ENCODE measurements at places on chromosomes 12 and 14.

GRCh38 chr12:52380271-52380694 is 5.2 kb downstream of the KRT84 start:
- DNase-seq, result no peak

DNA sequence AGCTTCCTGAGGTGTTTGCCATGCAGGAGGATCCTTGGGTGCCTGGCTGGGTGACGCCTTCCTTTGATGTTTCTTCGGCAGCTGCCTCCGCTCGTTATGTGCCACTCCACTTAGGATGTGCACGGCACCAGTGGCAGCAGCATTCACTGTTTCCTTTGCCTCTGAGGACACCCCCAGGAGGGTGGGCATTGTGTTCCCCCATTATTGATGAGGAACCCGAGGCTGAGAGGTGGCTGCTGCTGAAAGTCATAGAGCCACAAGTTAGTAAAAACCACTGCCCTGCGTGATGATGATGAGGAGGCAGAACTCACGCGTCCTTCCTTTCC is 41.2 kb downstream of the EP400 start:
- no peak for DNase-seq

- DNase-seq, result no peak
These were observed 665.6 kb downstream of the C12orf50 start for GRCh38 chr12:87363497-87364084.

- DNase-seq, result no peak
These were observed 116.0 kb downstream of the TSPAN9 start for GRCh38 chr12:3193131-3193530.

GRCh38 chr14:49622022-49622607 is 1.5 kb downstream of the MGAT2 start:
- no peak for DNase-seq

DNA sequence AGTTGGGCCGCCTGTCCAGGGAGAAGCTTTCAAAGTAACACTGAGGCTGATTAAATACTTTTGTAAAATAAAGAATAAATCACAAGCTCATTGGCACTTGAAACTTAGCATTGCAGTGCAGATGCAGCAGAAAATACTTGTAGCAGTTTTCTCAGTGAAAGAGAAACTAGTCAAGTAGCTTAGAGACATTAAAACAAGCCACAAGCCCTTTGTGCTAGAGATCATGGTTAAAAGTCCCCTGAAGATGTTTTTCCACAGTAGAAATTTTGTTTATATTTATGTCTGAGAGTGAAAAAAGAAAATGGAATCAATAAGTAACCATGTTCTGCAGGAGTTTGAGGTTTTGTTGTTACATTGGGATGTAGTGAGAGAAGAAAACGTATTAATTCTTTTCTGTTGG is 5.9 kb downstream of the PSEN1 start:
- no peak for DNase-seq

DNA sequence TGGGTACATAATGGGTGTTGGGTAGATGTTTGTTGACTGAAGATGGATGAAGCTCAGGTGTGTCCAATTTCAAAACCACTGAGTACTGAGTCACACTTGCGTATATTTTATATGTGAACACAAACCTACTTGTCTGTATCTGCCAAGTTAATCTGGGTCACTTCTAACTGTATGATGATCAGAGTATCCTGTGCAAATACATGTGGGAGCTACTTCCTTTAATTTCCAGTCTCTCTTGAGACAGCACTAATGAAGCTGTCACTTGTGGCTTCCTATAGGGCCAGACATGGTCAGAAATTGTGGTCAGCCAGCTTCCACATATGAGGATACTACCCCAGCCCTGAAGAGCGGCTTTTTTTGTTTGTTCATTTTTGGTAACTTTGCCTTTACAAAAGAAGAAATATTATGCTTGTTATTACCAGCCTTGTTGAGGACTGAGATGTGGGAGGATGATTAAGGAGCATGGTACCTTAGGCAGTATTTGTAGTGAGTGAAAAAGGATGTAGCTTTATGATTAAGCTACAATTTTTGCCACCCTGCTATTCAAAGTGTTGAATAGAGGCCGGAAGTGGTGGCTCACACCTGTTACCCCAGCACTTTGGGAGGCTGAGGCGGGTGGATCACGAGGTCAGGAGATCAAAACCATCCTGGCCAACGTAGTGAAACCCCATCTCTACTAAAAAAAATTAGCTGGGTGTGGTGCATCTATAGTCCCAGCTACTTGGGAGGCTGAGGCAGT is 32.4 kb downstream of the PLXNC1 start:
- no peak for DNase-seq

DNA sequence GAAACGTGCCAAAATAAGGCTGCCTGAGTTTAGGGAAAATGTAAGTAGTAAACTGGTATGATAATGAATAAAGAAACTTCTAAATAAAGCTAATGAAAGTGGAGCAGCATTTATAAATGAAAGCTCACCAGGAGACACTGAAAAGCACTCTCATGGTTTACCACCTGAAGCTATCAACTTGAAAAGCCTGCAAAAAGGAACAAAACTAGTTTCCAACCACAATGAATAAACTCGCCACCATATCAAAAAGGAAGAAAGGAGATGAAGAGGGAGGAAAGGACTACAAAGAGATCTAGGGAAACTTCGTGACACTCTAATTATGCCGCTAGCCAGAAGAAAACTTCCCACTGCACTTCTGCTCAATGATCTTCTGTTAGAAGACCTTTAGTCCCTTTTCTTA is 66.7 kb downstream of the MED13L start:
- no peak for DNase-seq

GRCh38 chr14:74382231-74382630 is 34.0 kb downstream of the VRTN start:
- no peak for DNase-seq

GRCh38 chr14:94921882-94922585 is 152.1 kb upstream of the GSC start:
- no peak for DNase-seq
